Fibroblast of skin of right biceps (primary cell): ENCODE measurements at places on chromosomes 2 and 18.

DNA sequence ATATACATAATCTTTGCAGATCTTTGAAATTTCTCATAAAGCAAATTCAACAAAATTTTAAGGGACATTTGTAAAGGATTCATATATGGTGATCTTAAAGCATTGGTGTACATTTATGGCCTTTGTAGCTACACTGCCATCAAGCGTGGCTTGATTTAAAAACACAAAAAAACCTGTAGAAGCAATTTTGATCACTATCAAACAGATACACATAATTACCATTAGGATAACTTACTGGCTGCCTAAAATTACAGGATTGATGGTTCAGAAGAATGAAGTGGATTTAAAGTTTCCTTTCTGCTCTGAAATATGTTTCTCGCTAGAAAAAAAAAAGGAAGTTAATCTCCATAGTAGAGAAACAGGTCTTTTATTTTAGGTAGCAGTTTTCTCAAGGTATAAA lies 31.4 kb downstream of the MAPRE2 start:
- DNase-seq = no peak

DNA sequence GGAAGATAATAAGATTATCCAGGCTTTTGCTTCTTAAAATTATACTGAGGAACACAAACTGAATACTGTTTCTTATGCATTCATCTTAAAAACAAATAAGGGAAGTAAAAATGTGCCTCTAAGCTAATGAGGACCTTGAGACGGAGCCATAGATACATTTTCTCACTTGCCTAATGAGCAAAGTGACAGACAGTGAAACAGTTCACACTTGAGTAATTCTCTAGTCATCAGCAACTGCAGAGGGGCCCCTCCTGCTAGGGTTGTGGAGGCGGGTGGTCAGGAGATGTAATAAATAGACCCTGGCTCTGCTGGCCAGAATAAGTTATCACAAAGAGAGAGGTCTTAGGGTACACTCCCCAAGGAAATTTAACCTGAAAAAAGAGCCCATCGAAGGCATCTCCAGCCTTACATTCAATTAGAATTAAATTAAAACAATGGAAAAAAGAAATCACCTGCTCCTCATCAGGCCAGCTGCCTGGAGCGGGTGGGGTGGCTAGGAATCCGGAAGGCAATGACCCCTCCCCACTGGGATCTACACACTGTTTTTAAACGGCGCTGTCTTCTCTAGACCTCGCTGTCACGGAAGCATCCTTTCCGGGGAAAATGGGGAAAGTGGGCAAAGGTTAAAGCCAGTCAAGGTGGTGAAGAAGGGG lies 32.6 kb upstream of the INSIG2 start:
- DNase-seq = no peak

DNA sequence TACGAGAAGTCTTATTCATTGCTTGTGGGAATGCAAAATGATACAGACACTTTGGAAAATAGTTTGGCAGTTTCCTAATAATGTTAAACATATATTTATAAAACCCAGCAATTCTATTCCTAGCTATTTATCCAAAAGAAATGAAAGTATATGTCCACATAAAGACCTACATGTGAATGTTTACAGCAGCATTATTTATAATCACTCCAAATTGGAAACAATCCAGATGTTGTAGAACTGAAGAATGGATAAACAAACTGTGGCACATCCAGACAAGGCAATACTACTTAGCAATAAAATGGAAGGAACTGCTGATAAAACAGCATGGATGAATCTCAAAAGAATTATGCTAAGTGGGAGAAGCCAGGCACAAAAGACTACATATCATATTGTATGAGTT lies 19.3 kb downstream of the MRPL33 start:
- no peak for DNase-seq

DNA sequence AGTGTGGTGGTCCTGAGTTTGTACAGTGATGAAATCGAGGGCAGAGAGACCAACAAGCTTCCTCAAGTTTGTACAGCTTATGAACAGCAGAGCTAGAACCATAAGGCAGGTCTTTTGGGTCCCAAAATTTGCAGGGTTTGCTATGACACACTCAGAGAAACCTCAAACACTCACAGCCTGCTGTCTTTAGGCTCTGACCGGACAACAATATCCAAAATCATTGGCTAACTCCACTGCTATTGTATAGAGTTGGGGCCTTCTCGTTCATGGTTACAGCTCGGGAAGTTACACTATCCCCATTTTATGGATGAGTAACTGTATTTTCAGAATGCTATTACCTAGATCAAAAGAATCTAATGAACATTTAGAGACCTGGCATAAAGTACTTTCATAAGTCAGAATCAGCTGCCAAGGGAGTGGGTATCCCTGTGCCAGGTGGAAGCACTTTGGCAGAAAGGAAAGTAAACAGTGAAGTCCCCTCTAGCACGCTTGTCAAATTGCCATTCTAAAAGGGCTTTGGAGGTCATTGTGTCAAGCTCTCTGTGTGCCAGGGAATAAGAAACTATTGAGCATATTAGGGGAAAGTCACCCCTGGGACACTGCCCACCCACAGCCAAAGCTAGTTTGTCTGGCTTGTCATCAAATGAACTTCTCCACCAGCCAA lies 331.8 kb downstream of the ALK start:
- no peak for DNase-seq

DNA sequence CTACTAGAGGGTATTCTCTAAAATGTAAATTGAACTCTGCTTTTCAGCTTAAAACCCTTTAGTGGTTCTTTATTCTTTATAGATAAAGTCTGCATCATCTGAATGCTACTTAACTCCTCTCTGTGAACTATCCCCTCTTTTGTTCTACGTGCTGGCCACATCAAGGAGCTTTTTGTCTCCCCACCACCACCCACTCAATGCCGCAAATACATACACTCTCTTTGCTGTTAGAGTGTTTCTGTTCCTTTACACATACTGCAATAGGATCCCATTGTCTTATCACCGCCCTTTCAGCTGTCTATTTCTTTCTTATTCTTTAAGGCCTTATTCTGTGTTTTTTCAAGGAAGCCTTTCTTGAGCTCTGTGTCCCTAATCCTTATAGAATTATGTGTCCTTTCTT lies 83.3 kb downstream of the EML4 start:
- no peak for DNase-seq

GRCh38 chr2:216017365-216017764 lies 4.0 kb upstream of the MREG start:
- no peak for DNase-seq

- peak; percentile 97 for DNase-seq
These were observed 36.0 kb upstream of the STAT1 start for GRCh38 chr2:191049728-191050639.

DNA sequence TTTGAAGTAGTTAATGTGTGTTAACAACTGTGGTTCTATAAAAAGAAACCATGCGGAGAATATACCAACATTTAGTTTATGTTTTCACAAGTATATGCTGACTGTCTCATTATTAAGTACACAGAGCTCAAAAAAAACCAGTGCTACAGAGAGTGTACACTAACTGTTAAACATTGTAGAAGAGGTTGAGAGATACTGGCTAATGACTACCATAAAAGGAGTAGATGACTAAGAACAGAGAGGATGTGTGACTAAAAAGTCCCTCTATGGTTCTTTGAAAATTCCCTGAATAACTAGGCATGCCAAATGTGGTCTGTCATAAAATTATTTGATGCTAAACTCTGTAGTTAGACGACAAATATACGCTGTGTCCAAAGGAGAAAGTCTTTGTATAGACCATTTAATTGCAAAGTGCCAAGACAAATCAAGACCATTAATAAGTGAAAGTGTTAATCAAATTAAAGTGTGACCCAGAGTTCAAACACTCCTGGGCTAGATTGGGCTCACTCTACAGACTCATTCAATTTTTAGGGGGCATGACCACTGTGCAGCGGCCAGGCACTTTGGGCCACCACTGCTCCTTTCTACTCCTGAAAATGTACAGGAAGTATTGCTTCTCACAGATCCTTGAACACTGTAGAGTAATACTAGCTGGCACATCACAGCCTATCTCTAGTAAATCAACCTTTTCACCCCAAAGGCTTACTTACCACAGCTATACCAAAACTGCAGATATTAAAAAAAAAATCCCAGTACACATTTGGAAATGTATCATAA lies 45.1 kb upstream of the SERTAD2 start:
- DNase-seq = peak; percentile 95

GRCh38 chr2:88651646-88652045 lies 24.4 kb upstream of the EIF2AK3 start:
- DNase-seq = no peak

GRCh38 chr2:128280901-128281321 lies 37.8 kb downstream of the HS6ST1 start:
- no peak for DNase-seq

DNA sequence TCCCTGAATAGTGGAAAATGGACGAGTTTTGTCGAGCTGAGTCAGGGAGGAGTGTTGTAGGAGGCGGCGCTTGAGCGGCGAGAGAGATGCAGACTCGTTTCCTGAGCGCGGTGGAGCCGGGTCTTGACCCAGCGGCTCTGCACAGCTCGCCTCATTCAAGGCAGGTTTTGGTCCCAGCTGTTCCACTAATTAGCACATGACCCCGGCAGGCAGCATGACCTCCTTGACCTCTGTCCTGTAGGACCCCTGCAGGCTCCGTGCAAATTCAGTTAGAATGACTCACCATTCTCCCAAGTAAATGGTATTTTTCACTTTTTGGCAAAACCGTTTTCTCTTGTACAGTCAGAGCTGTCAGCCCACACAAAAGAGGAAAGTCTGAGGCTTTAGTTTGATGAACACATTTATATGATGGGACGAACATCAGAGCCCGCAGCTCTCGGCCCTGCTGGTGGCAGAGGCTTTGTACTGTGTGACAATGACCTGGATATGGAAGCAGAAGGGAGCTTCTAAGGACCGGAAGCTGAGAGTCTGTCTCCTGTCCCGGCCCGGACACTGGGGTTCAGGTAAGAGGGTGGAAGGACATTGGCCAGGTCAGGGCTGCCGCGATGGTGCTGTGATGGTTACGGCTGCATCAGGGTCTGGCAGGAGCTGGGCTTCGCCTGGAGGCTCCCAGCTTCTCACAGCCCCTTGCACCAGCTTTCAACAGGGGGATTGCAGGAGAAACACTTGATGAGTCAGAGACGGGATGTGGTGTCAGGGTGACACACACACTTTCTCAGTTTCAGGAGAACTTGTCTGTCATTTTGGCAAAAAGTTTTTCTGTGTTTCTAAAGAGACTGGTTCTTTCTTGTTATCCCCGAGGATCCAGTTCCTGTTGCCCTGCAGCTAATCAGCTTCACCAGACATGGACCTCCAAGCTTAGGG lies 29.9 kb upstream of the ALKAL2 start:
- DNase-seq = peak; percentile 83

- peak; percentile 62 for DNase-seq
These were observed 88.5 kb upstream of the COPS8 start for GRCh38 chr2:236997069-236997715.

DNA sequence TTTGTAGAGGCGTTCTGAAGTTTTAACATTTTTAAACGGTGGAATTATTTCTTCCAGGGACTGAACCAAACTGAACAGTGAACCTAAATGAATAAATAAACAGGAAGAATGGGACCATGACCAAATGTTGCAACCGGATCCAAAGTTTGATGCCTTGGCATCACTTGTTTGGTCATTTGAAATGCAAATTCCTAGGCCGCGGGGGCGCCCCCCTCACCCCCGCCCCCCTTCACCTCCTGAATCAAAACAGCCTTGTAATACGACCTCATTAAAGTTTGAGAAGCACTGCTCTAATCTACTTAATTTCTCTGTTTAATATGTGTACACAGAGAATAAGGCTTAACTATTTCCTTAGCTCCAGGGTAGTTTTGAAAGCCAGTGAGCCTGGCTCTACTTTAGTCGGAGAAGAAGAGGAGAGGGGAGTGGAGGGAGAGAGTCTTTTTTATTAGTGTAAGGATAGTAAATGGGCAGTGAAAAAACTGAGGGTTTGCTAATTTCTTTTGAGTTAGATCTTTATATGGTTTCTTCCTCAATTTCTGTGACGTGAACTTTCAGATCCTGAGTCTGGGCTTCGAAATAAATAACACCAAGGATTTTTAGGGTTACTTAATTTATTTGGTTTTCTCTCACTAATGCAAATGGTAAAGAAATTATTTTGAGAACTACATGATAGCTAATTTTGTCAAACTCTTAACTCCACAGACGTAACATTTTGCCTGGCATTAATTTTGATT lies 5.7 kb downstream of the C2orf80 start:
- DNase-seq = no peak

DNA sequence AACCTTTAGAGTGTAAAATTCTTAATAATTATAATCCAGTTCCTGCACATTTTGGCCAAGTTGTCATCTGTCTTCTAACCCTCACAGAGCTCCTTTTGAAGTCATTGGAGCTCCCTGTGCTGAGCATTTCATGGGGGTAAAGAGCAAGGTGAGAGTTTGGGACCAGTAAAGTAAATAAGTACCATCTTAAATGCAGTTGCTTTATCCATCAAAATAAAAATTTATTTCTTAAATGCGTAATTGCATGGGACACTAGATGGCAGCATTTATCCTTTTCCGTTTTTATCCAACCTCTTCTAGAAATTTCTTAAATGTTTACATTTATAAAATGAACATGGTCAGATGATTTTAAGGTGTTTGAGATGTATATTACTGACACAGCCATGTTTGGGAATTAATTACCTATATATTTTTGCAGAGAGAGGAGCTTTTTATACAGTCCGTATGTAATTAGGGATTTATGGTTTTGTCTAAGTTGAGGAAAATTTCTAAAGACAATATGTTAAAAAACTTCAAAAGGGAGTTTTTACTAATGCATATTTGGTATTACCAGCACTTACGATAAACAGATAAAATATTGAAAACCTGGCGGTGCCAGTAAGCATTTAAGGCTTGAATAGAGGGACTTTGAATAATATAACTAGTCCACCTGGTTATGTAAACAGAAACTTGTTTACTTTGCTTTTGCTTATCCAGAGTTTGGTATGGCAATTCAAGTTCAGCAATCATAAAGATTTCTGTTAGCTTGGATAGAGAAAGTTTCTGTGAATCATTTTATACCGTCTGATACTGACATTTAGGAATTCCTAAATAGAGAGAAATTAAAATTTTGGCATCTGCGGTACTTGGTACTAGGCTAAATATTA lies 54.5 kb downstream of the ACSL3 start:
- peak; percentile 28 for DNase-seq

- DNase-seq = no peak
These were observed 28.4 kb downstream of the CNRIP1 start for GRCh38 chr2:68291314-68291713.

DNA sequence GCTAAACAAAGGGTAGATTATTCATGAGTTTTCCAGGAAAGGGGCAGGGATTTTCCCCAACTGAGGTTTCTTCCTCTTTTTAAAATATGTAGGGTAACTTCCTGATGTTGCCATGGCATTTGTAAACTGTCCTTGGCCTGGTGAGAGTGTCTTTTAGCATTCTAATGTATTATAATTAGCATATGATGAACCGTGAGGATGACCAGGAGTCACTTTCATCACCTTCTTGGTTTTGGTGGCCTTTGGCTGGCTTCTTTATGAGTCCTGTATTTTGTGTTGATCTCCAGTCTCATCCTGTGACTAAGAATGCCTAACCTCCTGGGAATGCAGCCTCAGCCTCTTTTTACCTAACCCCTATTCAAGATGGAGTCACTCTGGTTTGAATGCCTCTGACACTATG lies 391.0 kb upstream of the LINC00305 start:
- peak; percentile 1 for DNase-seq
